Stimulated activated CD4-positive, alpha-beta T cell treated with anti-CD3 and anti-CD28 coated beads, Interleukin-15, amount 100 ng/mL, for 1 hour (primary cell): ENCODE measurements at places on chromosomes 7 and 10.

DNA sequence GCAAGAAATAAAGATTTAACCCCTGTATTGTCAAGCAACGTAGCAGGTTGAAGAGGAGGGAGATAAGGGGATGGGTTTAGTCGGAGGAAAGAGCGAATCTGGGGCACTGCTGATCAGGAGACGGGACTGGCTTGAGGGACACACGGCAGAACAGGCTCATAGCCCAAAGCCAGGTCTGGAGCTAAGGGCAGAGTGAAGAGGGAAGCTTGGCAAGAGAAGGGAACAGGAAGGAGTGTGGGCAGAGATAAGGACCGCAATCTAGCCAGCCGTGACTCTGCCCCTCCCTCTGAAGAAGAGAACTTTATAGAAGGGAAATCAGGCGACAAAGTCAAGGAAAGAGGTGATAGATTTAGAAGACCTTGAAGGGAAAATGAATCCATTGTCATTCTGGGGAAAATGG, 67.6 kb downstream of the CAV1 start:
- no peak for DNase-seq

- DNase-seq = no peak
Measured at GRCh38 chr7:141906285-141906684, 9.9 kb upstream of the OR9A4 start.

DNA sequence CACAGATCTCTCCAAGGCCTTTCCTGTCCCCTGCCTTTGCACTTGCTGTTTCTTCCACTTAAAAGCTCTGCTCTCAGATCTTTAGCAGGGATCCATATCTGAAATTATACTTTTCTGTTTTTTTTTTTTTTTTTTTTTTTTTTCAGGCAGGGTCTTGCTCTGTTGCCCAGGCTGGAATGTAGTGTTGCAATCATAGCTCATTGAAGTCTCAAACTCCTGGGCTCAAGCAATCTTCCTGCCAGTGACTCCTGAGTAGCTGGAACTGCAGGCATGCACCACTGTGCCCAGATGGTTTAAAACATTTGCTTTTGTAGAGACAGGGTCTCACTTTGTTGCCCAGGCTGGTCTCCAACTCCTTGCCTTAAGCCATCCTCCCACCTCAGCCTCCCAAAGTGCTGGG, 5.0 kb upstream of the TSPAN15 start:
- no peak for DNase-seq

DNA sequence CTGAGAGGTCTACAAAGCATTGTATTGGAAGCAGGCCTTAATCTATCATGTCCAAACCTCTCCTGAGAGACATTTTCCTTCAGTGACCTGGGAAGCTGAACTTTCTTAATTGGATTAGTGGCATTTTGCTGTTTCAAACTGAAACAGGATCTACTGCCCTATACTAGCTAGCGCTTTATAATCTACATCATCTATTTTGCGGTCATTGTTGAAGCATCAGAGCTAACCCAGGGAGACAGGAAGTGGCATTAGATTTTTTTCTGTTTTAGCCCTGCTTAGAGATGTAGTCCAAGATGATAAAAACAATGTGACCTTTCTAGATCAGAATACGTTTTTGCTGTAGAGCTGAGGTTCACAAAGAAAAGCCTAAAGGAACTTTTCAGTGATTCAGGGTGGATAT, 147.4 kb upstream of the AGR3 start:
- no peak for DNase-seq

- DNase-seq = no peak
Measured at GRCh38 chr10:51900180-51900579, 200.8 kb upstream of the CSTF2T start.

- DNase-seq = no peak
Measured at GRCh38 chr7:36611703-36612102, 112.6 kb downstream of the AOAH start.

- peak; percentile 92 for DNase-seq
Measured at GRCh38 chr10:71773221-71773971, at the start of gene VSIR. Gene VSIR (minus strand): TSS chr10:71773520. CDS start chr10:71773439, 81 bp downstream.

- DNase-seq = no peak
Measured at GRCh38 chr7:116601426-116601825, 70.6 kb upstream of the MET start.

- DNase-seq = no peak
Measured at GRCh38 chr10:17161775-17162174, 32.2 kb upstream of the CUBN start.

- no peak for DNase-seq
Measured at GRCh38 chr10:24650669-24651391, 72.9 kb downstream of the ARHGAP21 start.
